ENCODE measurements at places on chromosomes 16 and 17. TPM values are rescaled to one million over a fixed set of nuclear protein-coding genes. Genes with fewer than 3 reads are reported as not detected.

Gene DLG4
- total RNA-seq, result 4.1 TPM

DNA sequence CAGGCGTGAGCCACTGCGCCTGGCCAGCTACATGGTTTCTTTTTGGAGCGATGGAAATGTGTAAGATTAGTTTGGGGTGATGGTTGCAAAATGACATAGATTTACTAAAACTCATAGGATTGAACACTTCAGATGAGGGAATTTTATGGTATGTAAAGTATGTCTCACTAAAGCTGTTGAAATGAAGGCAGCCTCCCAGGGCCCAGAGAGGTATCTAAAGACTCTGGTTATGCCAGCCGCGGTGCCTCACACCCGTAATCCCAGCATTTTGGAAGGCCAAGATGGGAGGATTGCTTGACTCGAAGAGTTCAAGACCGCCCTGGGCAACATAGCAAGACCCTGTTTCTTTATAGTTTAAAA lies 254.9 kb downstream of the PARN start:
- no peak for DNase-seq

GRCh38 chr17:27893841-27894503 lies 807 bp upstream of the LYRM9 start:
- no peak for DNase-seq

DNA sequence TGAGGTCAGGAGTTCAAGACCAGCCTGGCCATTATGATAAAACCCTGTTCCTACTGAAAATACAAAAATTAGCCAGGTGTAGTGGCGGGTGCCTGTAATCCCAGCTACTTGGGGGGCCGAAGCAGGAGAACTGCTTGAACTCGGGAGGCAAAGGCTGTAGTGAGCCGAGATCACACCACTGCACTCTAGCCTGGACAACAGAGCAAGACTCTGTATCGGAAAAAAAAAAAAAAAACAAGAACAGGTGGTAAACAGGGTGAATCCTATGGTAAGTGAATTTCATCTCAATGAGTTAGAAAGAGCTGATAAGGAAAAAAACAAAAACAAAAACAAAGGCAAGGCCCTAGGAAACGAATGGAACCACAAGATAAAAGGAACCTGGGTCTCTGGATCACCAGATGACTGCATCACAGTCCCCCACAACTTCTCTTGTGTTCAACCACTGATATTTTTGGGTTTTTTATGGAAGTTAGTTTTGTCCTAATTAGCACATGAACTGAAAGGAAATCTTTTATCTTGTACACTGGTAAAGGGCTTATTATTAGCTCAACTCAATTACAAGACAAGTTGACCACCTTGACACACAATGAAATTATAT lies 21.0 kb downstream of the GLG1 start:
- DNase-seq, result no peak

DNA sequence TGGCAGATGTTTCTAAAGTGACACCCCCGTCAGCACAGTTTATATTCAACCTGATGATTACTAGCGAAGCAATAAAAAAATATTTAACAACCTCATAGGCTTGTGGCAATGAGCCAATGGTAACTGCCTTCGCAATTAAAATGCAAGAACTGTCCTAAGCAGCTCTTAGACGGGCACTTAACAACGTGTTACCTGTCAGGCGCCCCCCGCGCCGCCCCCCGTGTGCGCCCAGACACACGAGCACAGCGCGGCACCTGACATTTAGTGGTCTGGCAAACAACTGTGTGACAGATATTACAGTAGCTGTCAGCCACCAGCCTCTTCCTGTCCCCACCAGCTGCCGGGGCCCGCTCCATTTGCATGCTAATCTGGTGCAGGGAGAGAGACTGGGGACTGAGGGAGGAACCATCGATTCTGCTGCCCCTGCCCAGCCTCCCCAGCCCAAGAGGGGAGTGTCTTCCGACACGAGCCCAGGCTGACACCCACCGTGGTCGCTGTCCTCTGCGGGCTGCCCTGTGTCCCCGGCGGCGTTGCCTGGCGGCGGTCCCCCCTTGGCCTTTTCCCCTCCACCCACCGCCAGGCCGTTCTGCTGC lies 12.7 kb downstream of the NDUFAF8 start:
- peak; percentile 64 for DNase-seq

- DNase-seq, result peak; percentile 78
Observed at GRCh38 chr17:31488264-31488981, 96.9 kb downstream of the RAB11FIP4 start.

GRCh38 chr16:13921328-13921727 lies 1.4 kb downstream of the ERCC4 start:
- no peak for DNase-seq

- DNase-seq, result no peak
Observed at GRCh38 chr17:34616148-34616547, 36.8 kb downstream of the TMEM132E start.

Measured in mucosa of descending colon (tissue), 3 donors.